Mammary epithelial cell (primary cell): ENCODE measurements at places on chromosomes 3 and 15. TPM values are rescaled to one million over a fixed set of nuclear protein-coding genes. Genes with fewer than 3 reads are reported as not detected.

The PRR23C gene
- not detected for polyA plus RNA-seq

The CTXN2 gene
- not detected for polyA plus RNA-seq

DNA sequence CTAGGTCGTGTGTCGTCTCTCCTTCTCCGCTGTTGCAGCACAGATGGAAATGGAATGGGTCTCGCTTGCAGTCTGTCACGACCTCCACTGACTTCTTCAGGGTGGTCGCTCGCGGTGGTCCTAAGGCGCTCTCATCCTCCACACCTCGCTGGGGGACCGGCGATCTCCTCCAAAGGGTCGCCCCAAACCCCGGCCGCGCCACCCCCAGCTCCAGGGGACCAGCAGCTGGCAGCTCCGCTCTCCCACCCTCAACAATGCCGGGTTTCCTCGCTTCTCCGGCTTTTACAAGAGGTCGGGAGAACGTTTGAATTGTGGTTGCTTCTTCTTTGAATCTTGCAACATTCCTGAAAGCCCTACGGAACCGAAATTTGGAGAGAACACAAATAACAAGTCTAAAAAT lies 25.9 kb downstream of the SERP1 start:
- no peak for DNase-seq

GRCh38 chr3:140128631-140129030 lies 193.6 kb downstream of the CLSTN2 start:
- peak; percentile 8 for DNase-seq

GRCh38 chr3:131431754-131432153 lies 50.2 kb downstream of the NUDT16 start:
- DNase-seq: no peak

- DNase-seq: peak; percentile 97
Measured at GRCh38 chr3:70982700-70983140, 600.8 kb downstream of the FOXP1 start.

DNA sequence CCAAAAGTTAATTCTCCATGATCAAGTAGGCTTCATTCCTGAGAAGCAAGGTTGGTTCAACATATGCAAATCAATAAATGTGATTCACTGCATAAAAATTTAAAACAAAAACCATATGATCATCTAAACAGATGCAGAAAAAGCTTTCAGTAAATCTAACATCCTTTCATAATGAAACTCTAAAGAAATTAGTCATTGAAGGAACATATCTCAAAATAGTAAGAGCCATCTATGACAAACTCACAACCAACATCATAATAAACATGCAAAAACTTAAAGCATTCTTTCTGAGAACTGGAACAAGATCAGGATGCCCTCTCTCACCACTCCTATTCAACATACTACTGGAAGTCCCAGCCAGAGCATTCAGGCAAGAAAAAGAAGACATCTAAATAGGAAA lies 254.1 kb downstream of the AGBL1 start:
- peak; percentile 48 for DNase-seq
